ENCODE measurements at places on chromosomes 12 and 14.

- no peak for DNase-seq
These were observed 19.7 kb downstream of the SOAT2 start for GRCh38 chr12:53122961-53123468.

DNA sequence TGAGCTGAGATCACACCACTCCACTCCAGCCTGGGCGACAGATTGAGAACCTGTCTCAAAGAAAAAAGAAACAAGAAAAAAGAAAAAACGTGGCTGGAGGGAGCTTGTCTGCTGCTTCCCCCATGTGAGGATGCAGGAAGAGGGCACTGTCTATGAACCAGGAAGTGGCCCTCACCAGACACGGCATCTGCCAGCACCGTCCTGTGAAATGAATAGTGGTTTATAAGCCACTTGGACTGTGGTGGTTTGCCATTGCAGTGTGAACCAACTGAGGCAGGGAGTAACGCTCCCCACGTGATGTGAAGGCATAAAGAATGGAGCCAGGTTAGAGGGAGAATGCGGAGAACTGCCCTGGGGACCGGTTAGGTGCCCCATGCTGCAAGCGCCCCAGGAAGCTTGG, 4.5 kb upstream of the BRF1 start:
- DNase-seq, result no peak

GRCh38 chr12:85569261-85569660, 266.9 kb downstream of the RASSF9 start:
- DNase-seq, result no peak

DNA sequence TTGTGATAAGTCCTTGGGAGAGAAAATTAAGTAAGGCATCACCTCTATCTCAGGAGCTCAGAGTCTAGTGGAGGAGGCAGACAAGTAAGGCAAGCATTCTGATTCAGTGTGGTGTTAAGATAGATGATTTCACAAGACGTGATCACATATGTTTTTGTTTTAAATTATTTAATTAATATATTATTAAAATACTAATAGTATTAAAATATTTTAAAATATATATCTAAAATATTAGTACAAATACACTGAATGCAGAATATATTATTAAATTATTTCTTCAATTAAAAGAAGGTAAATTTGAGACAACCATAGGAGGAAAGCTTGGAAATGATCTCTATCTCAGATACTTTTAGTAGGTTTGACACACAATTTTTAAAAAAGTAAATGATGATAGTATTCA, 51.5 kb upstream of the ANO4 start:
- no peak for DNase-seq

- DNase-seq, result no peak
These were observed 108.3 kb downstream of the IGF1 start for GRCh38 chr12:102372087-102372486.

GRCh38 chr12:53207042-53207441, at the start of gene ITGB7:
Gene ITGB7 (minus strand): TSS chr12:53207251. CDS start chr12:53200443, 6,808 bp downstream.
- no peak for DNase-seq

GRCh38 chr12:93762912-93763553, 85.9 kb downstream of the CRADD start:
- no peak for DNase-seq

- DNase-seq, result no peak
These were observed 76.2 kb upstream of the FRMD6 start for GRCh38 chr14:51575349-51576116.

DNA sequence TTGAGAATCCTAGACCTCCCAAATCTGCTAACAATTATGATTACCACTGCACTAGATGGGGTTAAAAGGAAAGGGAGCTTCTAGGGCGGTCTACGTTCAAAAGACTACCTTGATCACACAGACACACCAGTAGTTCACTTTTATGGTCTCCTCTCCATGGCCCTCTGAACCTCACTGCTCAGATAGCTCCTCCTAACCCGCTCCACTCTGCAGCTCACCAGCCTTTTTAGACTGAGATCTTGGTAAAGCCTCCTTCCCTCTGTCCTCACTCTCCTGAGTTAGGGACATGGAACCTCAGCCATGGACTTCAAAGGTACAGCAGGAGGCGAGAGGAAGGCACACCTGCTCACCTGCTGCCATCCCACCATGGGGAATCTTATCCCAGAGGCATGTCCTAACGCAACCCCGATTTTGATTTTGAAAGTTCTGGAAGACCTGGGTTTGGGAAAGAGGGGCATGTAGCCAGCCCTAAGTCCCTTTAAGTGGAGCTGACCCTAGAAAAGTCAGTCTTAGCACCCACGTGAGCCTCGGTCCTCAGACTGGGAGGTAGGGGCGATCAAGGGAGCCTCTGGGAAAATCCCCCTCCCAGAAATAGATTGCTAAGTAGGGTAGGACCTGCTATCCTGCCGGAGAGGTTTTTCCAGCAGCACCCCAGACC, 1.3 kb downstream of the ZNF219 start:
- DNase-seq, result no peak

- DNase-seq, result no peak
These were observed 78.8 kb downstream of the ETV6 start for GRCh38 chr12:11728154-11728755.

DNA sequence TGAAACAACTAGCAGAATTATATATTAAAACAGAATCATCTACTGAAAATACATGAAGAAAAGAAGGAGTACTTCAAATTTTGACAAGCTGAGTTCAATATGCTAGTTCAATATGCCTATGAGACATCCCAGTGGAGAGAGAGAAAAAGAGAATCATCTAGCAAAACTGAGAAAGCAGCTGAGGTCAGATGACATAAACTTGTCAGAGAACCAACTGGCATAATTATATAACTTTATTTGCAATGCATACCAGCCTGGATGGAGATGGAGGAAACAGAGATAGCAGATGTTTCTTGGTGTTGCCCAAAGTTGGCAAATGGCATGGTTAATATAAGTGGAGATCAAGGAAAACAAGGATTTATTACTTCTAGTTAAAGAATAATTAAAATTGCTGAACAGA, 148.7 kb upstream of the PDZRN4 start:
- no peak for DNase-seq

DNA sequence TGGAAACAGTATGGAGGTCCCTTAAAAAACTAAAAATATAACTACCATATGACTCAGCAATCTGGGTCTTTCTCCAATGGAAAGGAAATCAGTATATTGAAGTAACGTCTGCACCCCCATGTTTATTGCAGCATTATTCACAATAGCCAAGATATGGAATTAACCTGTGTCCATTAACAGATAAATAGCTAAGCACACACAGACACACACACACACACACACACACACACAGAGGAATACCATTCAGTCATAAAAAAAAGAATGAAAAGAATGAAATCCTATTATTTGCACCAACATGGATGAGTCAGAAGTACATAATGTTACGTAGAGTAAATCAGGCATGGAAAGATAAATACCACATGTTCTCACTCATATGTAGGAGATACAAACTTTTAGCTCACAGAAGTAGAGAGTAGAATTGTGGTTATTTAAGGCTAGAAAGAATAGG, 4.7 kb downstream of the KLRK1 start:
- no peak for DNase-seq

Data from NCI-H510A (cell line).